NCI-H1417 (cell line): ENCODE measurements at places on chromosomes 1 and 21.

GRCh38 chr1:183227422-183228346, 41.6 kb downstream of the LAMC2 start:
- peak; percentile 52 for DNase-seq

DNA sequence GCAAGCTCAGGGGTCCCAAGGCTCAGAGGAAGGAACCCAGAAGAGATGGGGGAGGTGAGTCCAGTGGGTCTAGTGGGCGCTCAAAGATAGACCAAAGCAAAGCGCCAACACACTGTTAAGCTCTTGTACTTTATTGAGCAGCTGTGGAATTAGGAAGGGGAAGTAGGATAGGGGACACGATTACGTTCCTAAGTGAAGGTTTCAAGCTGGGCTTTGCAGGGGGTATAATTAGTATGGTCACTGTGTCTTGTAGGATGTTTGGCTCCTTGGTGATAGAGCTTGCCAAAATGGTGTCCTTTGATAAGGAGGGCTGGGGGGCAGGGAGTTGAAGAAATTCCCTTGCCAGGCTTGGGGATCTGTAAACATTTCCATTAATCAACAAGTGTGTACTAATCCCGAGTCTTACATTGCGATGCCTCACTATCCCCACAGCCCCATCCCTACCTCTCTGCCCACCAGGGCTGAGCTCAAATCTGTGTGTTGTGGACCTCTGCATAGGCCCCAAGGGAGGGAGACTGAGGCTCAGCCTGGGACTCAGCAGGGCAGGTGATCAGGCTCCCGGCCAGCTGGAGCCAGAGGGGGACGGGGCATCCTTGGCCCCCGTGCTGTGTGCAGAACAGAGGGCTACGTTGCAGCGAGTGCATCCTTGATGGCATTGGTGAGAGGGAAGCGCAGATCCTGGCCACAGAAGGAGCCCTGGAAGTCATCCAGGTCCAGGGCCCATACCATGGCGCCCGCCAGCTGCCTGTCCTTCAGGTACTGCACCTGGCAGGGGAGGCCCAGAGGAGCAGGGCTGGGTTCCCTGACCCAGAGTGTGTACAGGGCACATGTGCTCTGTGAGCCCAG, 3.4 kb upstream of the MYBPH start:
- DNase-seq: no peak

DNA sequence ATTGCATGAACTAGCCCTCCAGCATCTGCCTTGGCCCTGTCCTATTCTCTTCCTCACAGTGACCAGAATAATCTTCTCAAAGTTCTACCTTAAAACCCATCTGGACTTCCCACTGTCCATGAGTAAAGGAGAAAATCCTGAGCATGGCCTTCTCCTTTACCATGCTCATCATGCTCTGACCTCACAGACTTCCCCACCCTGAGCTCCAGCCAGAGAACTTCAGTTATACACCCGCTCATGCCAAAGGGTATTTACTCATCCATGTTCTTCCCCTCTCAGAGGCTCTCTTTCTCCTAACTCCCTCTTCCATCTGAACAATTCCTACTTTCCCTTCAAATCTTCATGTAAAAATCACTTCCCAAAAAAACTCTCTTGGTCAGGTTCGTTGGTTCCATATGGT, 188.4 kb downstream of the SETD4 start:
- DNase-seq: no peak

DNA sequence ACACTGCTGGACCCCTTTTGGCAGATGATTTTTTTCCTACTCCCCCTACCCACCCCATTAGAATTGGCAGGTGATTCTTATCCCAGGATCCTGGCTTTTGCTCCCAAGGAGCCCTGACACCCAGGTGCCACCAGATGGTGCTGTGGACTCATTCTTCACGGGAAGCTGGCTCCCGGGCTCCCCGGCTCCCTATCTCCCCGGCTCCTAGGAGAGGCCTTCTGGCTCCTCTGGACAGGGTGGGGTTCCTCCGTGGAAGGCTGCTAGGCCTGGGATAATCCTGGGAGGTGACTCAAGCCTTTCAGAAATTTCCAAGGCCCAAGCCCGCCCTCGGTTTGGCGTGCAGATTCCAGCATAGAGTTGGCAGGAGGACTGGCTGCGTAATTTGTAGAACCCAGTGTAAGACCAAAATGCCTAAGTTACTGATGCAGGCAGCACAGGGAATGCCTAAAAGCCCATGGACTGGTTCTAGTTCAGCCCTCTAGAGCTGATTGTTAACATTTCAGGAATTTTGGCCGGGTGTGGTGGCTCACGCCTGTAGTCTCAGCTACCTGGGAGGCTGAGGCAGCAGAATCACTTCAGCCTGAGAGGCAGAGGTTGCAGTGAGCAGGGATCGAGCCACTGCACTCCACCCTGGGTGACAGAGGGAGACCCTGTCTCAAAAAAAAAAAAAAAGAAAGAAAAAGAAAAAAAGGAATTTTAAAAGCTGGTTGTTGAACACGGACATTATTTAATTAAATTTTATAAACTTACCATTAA, 6.8 kb upstream of the BSDC1 start:
- peak; percentile 79 for DNase-seq

DNA sequence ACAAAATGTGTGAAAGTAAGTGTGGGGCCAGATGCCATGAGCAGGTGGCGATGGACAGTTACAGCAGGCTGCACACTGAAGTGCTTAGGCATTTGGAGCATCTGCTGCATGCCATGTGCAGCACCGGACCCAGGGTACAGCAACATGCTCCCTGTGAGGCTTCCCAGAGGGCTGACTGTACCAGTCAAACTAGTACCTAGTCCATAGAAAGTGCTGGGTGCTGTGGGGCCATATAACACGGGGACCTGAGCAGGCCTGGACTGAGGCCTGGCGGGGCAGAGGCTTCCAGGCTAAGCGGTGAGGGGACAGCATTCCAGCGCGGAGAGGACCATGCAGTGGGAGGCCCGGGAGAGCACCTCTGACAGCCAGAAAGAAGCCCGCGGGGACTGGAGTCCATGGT, 29.9 kb upstream of the PKP1 start:
- no peak for DNase-seq
